ENCODE measurements at places on chromosomes 5 and 9. TPM values are rescaled to one million over a fixed set of nuclear protein-coding genes. Genes with fewer than 3 reads are reported as not detected.

GRCh38 chr5:105413406-105413990, 1850.9 kb upstream of the NUDT12 start:
- DNase-seq: no peak

DNA sequence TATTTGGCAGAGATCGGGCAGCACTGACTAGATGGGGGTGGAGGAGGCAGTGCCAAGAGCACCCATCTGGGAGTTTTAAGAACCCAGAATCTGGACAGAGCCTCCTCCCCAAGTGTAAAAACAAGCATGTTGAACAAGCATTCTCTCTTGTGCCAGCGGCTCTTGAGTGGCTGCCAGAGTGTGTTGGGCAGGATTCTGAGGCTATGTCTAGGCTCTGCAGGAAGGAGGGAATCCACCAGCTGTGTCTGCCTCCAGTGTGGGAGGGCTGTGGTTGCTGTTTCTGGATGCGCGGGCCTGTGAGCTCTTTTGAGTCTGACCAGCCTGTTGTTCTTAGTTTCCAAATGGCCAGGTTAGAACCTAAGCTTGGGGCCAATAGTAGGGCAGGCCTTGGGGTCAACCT, 39.8 kb downstream of the HMCN2 start:
- DNase-seq: no peak

- DNase-seq: no peak
Measured at GRCh38 chr5:89407054-89407453, 524.1 kb upstream of the MEF2C start.

- no peak for DNase-seq
Measured at GRCh38 chr5:141778206-141778605, 96.2 kb upstream of the ARAP3 start.

DNA sequence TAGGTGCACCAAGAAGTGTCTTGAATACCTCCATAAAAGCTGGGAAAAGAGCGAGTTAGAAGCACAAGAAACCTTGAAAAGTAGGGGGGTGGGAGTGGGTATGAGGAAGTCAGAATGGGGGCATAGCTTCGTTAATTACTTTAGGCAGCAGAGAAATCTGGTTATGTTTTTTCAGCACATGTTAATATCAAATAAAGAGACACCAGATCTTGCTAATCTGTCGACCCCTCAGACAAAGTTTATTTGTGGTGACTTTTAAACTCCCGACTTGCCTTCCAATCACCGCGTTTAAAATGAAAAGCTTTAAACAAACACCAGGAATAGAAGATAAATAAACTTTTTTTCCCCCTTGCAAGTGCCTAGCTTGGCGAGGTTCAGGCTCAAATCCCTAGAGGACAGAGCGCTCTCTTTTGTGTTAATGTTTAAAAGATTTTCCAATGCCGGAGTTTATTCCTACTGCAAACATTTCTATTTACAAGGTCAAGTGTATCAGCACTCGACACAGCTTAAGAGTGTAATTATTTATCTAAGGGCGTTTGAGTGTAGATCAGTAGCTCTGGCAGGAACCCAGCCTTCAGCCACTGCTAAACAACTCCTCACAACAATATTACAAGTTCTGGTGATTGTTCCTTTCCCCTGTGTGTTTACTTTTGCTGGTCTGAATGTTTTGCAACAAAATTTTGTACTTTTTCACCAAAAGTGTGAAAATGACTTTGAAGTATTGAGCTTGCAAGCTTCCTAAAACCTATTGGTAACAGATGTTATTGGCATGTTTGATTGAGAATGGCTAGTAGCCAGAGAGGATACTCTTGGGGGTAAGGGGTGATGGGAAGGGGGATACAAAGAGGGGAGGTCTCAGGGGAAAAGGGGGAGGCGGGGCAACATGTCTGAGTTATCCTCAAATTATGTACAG, 3.8 kb downstream of the GAS1 start:
- DNase-seq: no peak

- DNase-seq: no peak
Measured at GRCh38 chr5:161380486-161380885, 166.0 kb downstream of the GABRB2 start.

GRCh38 chr5:74054139-74054538, 428.1 kb downstream of the ARHGEF28 start:
- DNase-seq: no peak

DNA sequence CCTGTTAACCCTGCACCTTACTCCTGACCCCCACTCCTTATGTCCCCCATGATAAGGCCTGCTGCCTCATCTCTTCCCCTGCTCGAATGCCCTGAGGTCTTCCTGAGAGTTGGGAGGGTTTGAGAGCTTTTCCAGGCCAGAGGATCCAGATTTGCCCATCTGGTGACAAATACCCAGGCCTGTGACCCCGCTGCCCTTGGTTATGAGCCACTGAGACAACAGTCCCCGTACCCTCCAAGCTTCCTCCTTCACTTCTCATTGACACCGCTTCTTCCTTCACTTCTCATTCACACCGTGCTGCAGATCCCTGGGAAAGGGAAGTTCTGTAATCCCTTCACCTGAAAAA, 593 bp downstream of the GM2A start:
- no peak for DNase-seq

DNA sequence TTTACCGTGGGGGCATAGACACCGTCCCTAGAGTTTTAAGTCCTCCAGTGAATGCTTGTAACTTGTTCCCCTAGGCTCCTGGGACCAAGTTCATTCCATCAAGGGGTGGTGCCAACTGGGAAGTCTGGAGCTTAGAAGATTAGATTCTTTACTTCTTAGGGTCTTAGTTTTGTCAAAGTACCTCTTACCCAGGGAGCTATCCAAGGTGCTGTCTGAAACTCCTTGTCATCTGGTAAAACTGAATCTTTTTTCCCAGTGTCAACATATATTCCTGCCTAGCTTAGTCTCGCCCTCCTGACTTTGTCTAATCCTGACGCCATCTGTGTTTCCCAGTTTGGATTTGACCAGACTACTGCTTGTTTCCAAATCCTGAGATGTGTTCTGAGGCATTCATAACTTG, 41.6 kb downstream of the MAMDC2 start:
- no peak for DNase-seq

DNA sequence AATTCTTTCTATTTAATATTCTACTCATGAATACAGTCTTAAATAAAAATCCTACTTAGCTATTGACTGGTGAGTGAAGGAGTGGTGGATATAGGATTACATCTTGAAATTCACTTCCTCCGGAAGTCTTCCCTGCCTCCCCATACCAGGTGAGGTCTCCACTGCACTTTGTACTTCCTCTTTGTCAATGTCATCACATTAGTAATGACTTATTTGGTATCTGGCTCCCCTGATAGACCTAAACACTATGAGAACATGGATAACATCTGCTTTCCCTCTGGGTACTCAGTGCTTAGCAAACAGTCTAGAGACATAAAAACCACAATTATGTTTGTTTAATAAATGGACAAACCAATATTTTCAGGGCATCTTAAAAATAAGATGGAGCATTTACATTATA, 532.1 kb downstream of the PDE4D start:
- no peak for DNase-seq

DNA sequence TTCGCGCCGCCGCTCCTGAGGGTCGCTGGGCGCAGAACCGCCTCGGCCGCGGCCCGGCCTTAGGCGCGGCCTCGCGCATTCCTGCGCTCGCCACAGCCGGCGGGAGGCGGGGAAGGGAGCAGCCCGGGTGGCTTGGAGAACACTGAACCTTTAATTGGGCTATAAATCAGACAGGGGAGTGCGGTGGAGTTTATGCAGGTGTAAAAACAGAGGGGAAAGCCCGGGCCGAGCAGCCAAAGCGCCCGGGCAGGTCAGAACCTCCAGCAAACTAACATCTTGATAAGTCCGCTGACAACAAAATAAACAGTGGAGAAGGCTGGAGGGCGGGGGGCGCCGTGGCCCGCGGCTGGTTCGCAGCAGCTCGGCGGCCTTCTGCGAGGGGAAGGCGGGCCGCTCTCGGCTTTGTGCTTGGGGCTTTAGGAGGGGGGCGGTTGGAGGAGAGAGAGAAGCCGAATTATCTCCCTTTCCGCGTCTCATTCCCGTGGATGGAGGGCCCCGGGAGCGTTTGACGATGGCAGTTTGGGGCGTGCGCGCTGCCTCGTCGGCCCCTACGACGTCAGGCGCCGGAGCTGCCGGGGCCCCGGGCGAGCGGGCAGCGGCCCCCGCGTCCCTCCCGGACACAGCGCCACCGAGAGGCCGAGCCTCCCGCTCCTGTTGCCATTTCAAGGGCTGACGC, 11.3 kb downstream of the FOXD1 start:
- no peak for DNase-seq

DNA sequence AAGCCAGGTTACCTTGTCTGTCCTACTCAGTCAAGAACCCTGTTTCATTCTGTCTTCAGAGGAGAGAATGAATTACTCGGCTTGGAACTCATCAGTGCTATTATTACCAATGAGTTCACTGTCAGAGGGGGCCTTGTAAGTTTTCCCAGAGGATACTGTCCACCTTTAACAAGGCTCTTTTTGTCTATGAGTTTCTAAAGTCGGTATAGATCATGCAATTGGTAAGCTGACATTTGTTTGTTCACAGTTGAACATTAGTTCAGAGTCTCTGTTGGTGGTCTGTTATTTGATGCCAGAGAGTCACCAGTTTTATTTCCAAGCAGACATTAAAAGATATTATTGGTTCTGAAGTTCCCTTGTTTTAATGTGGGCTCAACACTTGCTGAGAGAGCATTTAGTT, 58.1 kb upstream of the DHFR start:
- no peak for DNase-seq

GRCh38 chr5:174729075-174729680, 4.8 kb downstream of the MSX2 start:
- DNase-seq: no peak

- no peak for DNase-seq
Measured at GRCh38 chr5:93993161-93993560, 251.8 kb upstream of the POU5F2 start.

- no peak for DNase-seq
Measured at GRCh38 chr9:109797509-109797908, 17.5 kb downstream of the PALM2AKAP2 start.

Gene PALM2AKAP2
- not detected for total RNA-seq

Gene PCDHGA3
- total RNA-seq: not detected

Gene CCL28
- 8.4 TPM for total RNA-seq

Gene PRKAA1
- total RNA-seq: 79.4 TPM

Gene SHISAL2B
- not detected for total RNA-seq

Gene AK1
- total RNA-seq: 20.0 TPM

Gene IL7R
- 272 TPM for total RNA-seq

Measured in CD8-positive, alpha-beta memory T cell (primary cell).